ENCODE measurements at places on chromosomes 5 and 9. TPM values are rescaled to one million over a fixed set of nuclear protein-coding genes. Genes with fewer than 3 reads are reported as not detected.

PKD2L2 gene
- not detected for total RNA-seq

SELENOP gene
- total RNA-seq: 0.28 TPM

PRRX2 gene
- total RNA-seq: 12.7 TPM

GRCh38 chr9:2198956-2199635, 183.9 kb downstream of the SMARCA2 start:
- H3K36me3 ChIP-seq: no peaks in the 10 kb centered on the region
- no peaks in the 10 kb centered on the region for H3K4me1 ChIP-seq
- no peak overlapping the region for H3K4me3 ChIP-seq
- no peak overlapping the region for H3K27ac ChIP-seq

DNA sequence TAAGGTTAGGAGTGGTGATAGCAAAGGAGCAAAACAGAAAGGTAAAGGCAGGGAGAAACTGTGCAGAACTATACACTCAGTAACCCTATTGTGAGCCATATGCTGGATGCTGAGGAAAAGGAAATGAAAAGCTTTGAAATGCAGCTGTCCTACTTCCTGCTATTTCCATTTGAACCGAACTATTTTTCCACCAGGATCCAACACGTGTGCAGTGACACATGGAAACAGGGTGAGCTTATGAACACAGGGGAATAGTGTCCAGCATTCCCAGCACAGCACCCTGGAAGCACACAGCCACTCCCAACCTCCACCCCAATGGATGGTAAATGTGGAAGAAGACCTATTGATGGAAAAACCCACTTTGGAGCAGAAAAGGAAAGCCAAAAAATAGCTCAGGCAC, 69.0 kb upstream of the SLC12A2 start:
- no peaks in the 10 kb centered on the region for H3K36me3 ChIP-seq
- H3K27me3 ChIP-seq: no peaks in the 10 kb centered on the region
- no peaks in the 10 kb centered on the region for H3K4me1 ChIP-seq
- no peak for DNase-seq
- H3K4me3 ChIP-seq: no peak overlapping the region

DNA sequence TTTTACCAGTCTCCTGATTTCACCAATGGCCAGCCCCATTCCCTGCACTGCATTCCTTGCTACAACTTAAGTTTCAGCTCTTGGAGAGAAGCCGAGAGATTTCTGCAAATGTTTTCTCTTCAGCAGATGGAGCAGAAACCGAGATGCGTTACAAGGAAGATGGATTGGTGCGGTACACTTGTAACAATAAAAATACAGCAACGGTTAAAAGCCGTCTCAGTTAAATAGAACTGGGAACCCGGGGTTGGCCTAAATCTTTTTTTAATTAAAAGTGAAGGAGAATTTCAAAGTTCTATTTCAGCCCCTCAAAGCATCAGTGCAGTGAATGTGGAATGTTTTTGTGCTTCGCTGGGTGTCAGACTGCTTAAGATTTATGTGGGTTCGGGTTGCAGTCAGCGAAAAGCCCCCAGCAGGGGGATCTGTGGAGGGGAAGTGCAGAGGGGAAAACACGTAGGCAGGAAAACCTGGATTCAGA, 19.8 kb downstream of the BRINP1 start:
- H3K4me1 ChIP-seq: no peaks in the 10 kb centered on the region
- H3K27ac ChIP-seq: no peak overlapping the region
- no peaks in the 10 kb centered on the region for H3K27me3 ChIP-seq
- no peak overlapping the region for H3K4me3 ChIP-seq

- no peak for DNase-seq
- H3K4me1 ChIP-seq: peaks cover 4% of the 10 kb centered on the region
- H3K27me3 ChIP-seq: no peaks in the 10 kb centered on the region
- no peak overlapping the region for H3K4me3 ChIP-seq
Observed at GRCh38 chr5:37807015-37807414, 32.8 kb downstream of the GDNF start.

GRCh38 chr5:26872337-26872736, 166.0 kb downstream of the CDH9 start:
- no peak overlapping the region for H3K27ac ChIP-seq
- DNase-seq: no peak
- H3K27me3 ChIP-seq: no peaks in the 10 kb centered on the region
- H3K4me1 ChIP-seq: no peaks in the 10 kb centered on the region
- no peaks in the 10 kb centered on the region for H3K36me3 ChIP-seq
- H3K4me3 ChIP-seq: no peak overlapping the region

- peaks cover 5% of the 10 kb centered on the region for H3K36me3 ChIP-seq
- H3K4me1 ChIP-seq: peaks cover 7% of the 10 kb centered on the region
- H3K27ac ChIP-seq: no peak overlapping the region
- H3K4me3 ChIP-seq: no peak overlapping the region
- H3K27me3 ChIP-seq: peaks cover under 1% of the 10 kb centered on the region
Observed at GRCh38 chr5:178201221-178201926, 3.0 kb upstream of the HNRNPAB start.

DNA sequence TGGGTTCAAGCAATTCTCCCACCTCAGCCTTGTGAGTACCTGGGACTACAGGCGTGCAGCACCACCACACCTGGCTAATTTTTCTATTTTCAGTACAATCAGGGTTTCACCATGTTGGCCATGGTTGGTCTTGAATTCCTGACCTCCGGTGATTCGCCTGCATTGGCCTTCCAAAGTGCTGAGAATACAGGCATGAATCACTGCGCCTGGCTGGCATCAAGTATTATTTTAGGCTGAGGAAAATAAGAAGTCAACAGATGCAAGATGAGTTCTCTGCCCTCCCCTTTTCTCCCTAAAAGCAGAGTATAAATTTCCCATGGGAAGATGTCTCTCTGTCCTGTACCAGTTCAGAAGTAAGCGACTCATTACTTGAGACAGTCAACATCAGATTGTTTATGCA, 71.5 kb downstream of the ELAVL2 start:
- no peaks in the 10 kb centered on the region for H3K36me3 ChIP-seq
- H3K4me3 ChIP-seq: no peak overlapping the region
- no peak for DNase-seq
- H3K27me3 ChIP-seq: no peaks in the 10 kb centered on the region
- H3K27ac ChIP-seq: no peak overlapping the region

- no peaks in the 10 kb centered on the region for H3K27me3 ChIP-seq
- no peaks in the 10 kb centered on the region for H3K36me3 ChIP-seq
- no peak for DNase-seq
- no peak overlapping the region for H3K4me3 ChIP-seq
- no peak overlapping the region for H3K27ac ChIP-seq
Observed at GRCh38 chr5:28415791-28416443, 1377.5 kb upstream of the CDH9 start.

Measured in IMR-90 (cell line).